Neural progenitor cell (in vitro differentiated cells): ENCODE measurements at places on chromosomes 4 and X. TPM values are rescaled to one million over a fixed set of nuclear protein-coding genes. Genes with fewer than 3 reads are reported as not detected.

Gene HMGB3
- 86.6 and 187 TPM in 2 replicates for total RNA-seq

Gene CXCL5
- 0.12 and 0.15 TPM in 2 replicates for total RNA-seq

- H3K4me3 ChIP-seq, result no peak overlapping the region
- H3K27ac ChIP-seq, result no peak overlapping the region
- H3K27me3 ChIP-seq, result no peaks in the 10 kb centered on the region
- DNase-seq, result no peak
These were observed 96.3 kb downstream of the GEMIN8 start for GRCh38 chrX:13933352-13933751.

- H3K4me3 ChIP-seq, result no peak overlapping the region
- H3K27me3 ChIP-seq, result no peaks in the 10 kb centered on the region
- no peak overlapping the region for H3K27ac ChIP-seq
- DNase-seq, result no peak
- H3K36me3 ChIP-seq, result no peaks in the 10 kb centered on the region
- no peaks in the 10 kb centered on the region for H3K4me1 ChIP-seq
These were observed 60.7 kb upstream of the HELT start for GRCh38 chr4:184957446-184958115.
